ENCODE measurements at places on chromosomes 6 and 20. TPM values are rescaled to one million over a fixed set of nuclear protein-coding genes. Genes with fewer than 3 reads are reported as not detected.

DNA sequence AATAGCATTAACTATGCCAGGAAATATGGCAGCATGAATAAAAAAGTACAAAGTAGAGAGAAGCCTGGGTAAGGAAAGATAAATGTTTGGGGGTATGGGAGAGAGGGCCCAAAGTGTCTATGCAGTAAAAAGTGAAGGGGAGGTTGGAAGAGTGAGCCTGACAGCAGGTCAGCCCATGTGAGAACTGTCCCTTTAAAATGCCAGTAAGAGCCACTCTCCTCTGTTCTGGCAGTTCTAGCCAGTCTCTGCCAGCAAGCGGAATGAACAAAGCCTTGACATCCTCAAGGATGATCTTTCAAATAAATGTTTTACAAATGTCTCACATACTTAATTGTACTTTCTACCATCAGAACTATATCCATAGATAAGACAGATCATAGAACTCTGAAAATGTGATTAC, 164.5 kb downstream of the DST start:
- no peaks in the 10 kb centered on the region for H3K27me3 ChIP-seq
- H3K36me3 ChIP-seq, result no peaks in the 10 kb centered on the region
- H3K4me3 ChIP-seq, result no peak overlapping the region
- H3K4me1 ChIP-seq, result no peaks in the 10 kb centered on the region

- peaks cover 72% of the 10 kb centered on the region for H3K27me3 ChIP-seq
- H3K36me3 ChIP-seq, result no peaks in the 10 kb centered on the region
- peak; percentile 14 for DNase-seq
- no peak overlapping the region for H3K27ac ChIP-seq
Measured at GRCh38 chr6:136921381-136921935, 643 bp upstream of the SLC35D3 start.

- H3K27me3 ChIP-seq, result no peaks in the 10 kb centered on the region
- no peaks in the 10 kb centered on the region for H3K36me3 ChIP-seq
- H3K27ac ChIP-seq, result no peak overlapping the region
- no peak overlapping the region for H3K4me3 ChIP-seq
Measured at GRCh38 chr20:24043294-24043693, 54.7 kb upstream of the GGTLC1 start.

ITCH gene
- 55.2 TPM for total RNA-seq

OPRL1 gene
- 0.16 TPM for total RNA-seq

OR2H2 gene
- not detected for total RNA-seq
